Activated T-cell treated with anti-CD3 and anti-CD28 coated beads for 48 hours (primary cell): ENCODE measurements at places on chromosomes 7 and 10.

DNA sequence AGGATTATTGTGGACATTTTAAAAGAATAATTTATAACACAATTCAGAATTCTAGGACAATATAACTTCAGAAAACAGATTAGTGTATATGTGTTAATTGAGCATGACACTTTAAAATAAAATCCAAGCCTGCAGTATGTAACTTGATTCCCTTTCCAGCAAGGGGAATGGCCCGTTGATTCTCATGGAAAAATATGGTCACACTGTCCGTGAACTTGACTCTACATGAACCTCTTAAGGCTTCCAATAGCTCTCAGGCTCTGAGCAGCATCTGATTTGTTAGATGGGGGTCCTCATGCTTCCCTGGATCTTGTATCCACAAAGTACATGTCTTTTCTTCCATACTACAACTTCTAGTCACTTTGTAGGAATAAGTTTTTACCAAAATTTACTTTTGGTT is 85.5 kb upstream of the AKR1E2 start:
- no peak for DNase-seq

- no peak for DNase-seq
Observed at GRCh38 chr10:84589526-84590205, 261.3 kb downstream of the CCSER2 start.

- DNase-seq, result no peak
Observed at GRCh38 chr7:129193892-129194291, 5.5 kb downstream of the SMO start.

GRCh38 chr7:30116771-30117170 is 18.0 kb upstream of the MTURN start:
- DNase-seq, result no peak

DNA sequence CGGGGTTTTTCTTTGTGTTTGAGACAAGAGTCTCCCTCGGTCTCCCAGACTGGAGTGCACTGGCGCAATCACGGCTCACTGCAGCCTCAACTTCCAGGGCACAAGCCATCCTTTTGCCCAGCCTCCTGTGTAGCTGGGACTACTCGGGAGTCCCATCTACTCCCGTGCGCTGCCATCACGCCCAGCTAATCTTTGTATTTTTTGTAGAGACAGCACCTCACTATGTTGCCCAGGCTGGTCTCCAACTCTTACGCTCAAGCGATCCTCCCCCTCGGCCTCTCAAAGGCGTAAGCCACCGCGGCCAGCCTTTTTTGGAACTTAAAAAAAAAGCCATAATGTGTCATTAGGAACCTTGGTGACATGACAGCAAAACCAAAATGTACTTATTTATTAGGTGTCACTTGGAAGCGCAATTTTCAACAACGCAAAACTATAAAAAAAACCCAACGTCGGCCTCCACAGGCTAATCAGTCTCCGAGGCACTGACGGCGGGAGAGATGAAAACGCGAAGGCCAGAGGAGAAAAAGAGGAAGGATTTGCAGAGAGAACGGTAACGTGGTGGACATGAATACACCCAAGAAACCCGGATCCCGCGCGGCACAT is 911 bp upstream of the HNRNPH3 start:
- DNase-seq, result no peak

DNA sequence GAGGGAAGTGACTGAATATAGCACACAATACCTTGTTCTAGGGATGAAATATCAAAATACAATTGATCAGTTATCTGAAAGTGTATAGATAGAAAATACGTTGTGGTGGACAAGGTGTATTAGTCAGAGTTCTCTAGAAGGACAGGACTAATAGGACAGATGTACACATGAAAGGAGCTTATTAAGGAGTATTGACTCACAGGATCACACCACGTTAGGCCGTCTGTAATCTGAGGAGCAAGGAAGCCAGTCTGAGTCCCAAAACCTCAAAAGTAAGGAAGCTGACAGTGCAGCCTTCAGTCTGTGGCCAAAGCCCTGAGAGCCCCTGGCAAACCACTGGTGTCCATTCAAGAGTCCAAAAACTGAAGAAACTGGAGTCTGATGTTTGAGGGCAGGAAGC is 406.1 kb downstream of the MDFIC start:
- no peak for DNase-seq

- DNase-seq, result no peak
Observed at GRCh38 chr10:106643473-106643872, 521.0 kb downstream of the SORCS1 start.

DNA sequence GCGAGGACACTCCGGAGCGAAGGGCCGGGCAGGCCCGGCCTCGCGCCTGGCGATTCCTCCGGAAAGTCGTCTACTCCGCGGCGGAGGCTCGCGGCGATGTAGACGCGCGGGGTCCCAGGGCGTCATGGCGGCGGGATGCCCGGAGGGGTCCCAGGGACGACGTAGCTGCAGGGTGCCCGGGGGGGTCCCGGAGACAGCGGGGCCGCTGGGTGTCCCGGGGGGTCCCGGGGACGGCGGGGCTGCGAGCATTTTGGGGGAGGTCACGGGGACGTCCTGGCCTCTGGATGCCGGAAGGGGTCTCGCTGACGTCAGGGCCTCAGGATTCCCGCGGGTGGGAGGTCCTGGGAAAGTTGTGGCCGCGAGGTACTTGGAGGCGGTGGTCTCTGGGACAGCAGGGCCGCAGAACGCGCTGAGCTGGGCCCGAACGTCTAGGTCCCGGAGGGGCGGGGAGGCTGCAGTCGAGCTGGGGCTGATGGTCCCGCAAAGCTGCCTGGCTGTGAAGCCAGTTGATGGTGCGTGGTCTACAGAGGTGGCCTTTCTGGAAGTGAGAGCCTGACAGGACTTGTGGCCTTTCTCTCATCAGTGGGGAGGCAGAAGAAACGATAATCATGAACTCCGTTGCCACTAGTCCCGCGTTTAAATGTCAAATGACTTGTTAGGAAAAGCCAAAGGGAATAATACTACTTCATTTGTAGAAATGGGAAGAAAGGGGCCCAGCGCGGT is 637 bp downstream of the HSPA14 start:
- DNase-seq, result peak; percentile 8

- no peak for DNase-seq
Observed at GRCh38 chr7:109873296-109873695, 1217.6 kb upstream of the LRRN3 start.

GRCh38 chr7:100102950-100103840 is 1.8 kb downstream of the AP4M1 start:
- no peak for DNase-seq
